Tibial artery (tissue), 4 donors: ENCODE measurements at places on chromosomes 1 and 21.

GRCh38 chr1:54327386-54328065 lies 78.7 kb downstream of the SSBP3 start:
- no peak for DNase-seq

DNA sequence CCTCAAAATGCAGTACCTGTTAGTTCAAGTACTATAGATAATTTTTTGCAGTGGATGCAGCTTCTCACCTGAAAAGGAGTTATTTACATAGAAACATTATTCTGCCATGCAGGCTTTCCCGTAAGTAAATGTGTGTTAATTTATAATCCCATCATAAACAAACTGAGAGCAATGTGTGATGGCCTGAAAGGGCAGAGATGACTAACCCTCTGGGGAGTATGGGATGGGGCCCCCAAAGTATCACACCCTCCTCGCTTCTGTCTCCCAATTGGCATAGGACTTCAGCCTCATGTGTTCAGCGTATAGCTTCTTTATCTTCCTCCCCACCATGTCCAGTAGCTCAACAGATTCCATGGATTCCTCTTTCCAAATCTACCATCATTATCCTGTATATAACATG lies 7.6 kb downstream of the HMGCL start:
- DNase-seq: no peak

DNA sequence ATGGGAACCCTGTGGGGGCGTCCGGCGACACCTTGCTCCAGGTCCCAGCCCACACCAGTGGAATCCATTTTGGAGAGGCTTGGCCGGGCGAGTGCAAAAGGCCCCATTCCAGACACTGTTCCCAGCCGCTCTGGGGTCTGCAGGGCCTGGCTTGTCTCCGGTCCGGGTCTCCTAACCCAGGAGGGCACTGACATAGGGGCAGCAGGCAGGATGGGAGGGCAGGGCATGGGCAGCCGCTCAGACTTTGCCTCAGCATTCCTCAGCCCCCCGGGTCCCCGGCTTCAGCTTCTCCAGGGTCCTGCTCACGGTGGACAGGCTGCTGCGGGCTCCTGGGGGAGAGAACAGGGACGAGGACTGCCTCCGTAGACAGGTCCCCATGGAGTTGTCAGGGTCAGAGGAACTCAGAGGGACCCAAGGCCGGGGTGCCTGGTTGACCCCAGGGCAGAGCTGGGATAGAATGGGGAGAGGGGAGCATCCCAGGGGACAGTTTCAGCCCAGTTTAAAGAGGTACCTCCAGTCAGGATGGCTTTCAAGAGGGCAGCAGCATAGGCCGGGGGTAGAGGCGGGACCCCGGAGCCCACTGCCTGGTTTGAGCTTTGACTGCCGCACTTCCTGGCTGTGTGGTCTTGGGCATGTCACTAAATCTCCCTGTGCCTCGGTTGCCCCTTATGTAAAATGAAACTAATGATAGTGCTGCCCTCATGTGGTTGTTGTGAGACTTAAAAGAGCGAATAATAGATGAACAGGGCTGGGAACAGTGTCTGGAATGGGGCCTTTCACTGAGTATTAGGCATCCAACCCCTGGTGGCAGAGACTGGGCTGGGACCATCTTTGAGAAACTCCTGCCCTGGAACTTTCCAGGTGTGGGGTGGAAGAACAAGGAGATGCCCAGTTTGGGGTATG lies 3.7 kb downstream of the KNCN start:
- no peak for DNase-seq

DNA sequence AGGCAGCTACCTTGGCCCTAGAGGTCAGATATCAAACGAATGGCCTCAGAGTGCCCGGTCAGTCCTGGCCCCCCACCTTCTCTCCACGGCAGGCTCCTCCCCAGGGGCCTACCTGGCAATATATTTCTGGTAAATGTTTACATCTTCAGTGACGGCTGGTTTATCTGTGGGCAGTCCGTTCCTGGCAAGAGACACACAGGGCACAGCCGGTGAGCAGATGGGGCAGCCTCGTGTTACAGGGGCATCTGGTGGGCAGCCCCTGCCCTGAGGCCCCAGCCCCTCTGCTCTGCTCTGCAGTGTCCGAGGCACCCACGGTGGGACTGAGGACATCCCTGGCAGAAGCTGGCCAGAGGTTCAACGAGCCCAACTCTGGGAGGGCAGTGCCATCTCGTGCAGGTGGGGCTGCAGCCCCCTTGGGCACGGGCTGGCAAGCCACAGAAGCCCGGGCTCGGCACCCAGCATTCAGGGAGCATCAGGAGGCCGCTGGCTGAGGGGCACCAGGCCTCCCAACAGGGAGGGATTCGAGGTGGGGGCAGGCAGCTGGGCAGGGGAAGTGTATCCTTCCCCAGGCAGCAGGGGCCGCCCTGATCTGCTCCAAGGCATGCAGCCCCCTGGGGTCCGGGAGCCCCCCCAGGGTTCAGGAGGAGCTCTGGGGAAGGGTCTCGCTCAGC lies 137.9 kb downstream of the CASZ1 start:
- no peak for DNase-seq

DNA sequence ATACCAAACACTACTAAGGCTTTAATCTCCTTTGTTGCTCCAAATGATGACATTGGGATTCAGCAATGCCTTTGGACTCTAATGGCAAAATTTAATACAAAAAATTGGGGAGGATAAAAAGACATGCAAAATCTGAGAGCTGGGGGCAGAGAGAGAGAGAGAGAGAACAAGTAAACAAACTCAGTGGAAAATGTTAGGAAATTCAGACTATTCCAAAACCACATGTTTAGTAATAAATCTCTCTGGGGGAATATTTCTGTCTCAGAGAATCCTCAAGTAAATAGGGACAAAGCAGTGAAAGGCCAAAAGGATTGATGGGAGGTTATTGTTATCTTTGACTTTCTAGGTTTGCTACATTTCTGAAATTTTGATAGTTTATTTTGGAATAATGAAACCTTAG lies 65.7 kb downstream of the PLA2G4A start:
- DNase-seq: no peak

DNA sequence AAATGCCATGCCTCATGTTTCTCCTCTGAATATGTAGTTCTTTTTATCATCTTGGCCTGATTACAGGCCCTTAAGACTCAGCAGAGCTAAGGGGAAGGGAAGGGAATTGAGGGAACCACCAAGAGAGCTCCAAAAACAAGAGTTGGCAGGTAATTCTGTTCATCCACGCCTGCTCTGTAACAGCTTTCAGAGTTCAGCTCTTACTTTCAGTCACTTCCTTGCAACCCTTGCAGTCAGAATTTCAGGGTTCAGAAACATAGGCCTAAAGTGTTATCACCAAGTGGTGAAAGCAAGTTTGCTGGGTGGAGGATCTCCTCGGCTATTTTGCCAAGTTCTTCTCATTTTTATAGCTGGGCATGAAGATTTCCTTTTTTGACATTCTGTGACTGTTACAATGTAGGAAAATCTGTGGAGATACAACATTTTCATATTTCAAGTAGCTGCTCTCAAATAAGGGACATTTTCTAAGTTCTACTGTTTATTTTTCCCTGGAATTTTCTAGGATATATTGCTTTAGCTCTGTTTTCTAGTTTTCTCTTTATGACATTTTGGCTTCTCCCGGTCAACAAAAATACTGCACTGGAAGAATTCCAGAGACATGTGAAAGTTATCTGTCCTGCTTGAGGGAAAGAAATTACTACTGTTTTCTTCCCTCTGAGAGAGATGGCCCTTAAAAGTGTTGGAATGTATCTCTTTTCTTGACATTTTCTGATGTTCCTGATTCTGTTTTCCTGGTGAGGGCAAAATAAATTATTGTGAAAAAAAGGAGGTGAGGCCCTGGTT lies 251.8 kb upstream of the ST6GALNAC5 start:
- no peak for DNase-seq

GRCh38 chr1:154902938-154903566 lies 33.0 kb upstream of the KCNN3 start:
- DNase-seq: no peak

GRCh38 chr1:231036416-231036815 lies 3.6 kb downstream of the FAM89A start:
- no peak for DNase-seq

DNA sequence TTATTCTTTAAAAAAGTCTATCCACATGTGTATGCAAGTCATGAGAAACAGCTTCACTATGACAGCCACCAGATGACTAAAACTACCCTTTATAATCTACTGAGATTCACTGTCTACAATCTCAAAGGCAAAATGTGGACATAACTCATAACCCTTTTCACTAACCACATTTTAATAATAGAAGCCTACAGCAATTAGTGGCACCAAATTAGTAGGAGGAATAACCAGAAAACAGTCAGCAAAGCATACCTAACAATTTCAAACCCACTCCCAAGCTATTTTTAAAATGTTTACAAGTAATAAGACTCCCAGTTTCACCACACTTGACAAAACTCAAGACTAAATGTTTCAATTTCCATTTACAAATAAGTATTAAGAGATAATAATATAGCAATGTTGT lies 442.9 kb downstream of the PTPRC start:
- no peak for DNase-seq
